ENCODE measurements at places on chromosomes 1 and 21. TPM values are rescaled to one million over a fixed set of nuclear protein-coding genes. Genes with fewer than 3 reads are reported as not detected.

Gene BRDT
- total RNA-seq, result not detected

Gene TIMM17A
- 92.6 TPM for total RNA-seq

Gene SLC44A5
- not detected for total RNA-seq

Gene FAM43B
- not detected for total RNA-seq

Gene CD1D
- total RNA-seq, result not detected

Gene LCE3D
- not detected for total RNA-seq

Gene C1QC
- not detected for total RNA-seq

Gene LRRC3
- 2.3 TPM for total RNA-seq

Gene TMEM201
- 31.6 TPM for total RNA-seq

Gene DNAJC28
- 0.16 TPM for total RNA-seq

Data from activated T-helper 2 cell treated with anti-CD3 and anti-CD28 coated beads, Interferon-gamma antibody, Interleukin-2, Interleukin-4, amounts not matched to agents 10 μg/mL and 5 μg/mL and 100 μg/mL, durations not matched to agents 14 hours and 24 hours and 36 hours (primary cell).